ENCODE measurements at places on chromosomes 16 and 17.

GRCh38 chr16:89194340-89195311 is 5.7 kb downstream of the SLC22A31 start:
- DNase-seq, result no peak

GRCh38 chr16:73234496-73234895 is 186.6 kb upstream of the ZFHX3 start:
- no peak for DNase-seq

DNA sequence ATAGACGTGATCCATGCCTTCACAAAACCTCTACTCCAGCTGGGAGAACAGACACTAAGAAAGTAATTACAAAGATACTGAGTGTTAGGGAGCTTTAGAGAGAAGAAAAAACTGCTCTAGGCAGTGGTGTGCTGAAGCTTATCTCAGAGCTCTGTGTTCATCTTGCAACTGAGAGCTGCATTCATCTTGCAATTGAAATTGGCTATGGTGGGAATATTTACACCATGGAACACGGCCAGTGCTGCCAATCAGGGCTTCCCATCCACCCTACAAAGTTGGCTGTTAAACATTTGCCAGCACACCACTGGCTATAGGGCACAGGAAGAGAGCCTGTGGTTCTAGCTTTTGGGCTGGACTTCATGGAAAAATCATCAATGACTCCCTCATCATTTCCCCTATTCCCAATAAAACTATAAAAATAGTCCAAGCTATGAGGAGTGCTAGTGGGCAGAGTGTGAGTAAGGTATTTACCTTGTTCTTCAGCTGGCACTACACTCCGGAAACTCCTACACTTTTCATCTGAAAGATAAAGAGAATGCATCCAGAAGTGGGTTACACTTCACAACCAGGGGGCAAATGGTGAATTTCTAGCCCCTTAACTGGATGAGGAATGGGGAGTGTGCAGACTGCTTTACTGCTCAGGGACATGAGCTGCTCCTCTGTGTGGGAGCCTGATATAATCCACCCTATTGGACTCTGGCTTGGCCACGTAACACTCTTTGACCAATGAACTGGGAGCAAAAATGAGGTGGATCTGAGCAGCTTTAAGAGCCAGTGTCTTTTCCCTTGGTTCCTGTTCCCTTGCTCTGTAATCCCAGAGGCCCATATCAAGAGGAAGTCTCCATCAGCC is 11.6 kb downstream of the GSG1L2 start:
- no peak for DNase-seq

DNA sequence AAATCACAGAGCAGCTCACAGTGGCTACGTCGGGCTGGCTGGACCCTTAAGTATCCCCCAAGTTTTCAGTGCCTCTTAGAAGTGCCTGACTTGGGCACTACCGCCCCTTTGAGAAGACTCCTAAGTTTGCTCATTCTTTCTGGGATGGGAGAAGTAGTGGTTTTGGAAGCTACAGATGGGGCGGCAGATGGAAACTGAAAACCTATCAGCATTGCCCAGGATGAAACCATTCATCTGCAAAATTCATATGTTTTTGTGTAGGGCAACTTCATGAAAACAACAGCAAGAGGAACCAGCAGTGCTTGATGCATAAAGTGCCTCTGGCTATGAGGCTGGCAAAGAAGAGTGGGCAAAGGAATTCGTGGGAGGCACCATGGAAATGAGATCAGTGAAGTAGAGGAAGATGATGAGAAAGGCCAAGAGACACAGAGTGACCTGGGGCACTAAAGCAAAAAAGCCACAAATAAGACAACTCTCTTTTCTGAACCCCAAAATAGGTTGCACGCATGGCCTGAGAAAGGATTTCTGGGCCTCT is 277.1 kb downstream of the XYLT1 start:
- DNase-seq, result no peak

- no peak for DNase-seq
Observed at GRCh38 chr16:85557083-85557970, 55.8 kb upstream of the GSE1 start.

DNA sequence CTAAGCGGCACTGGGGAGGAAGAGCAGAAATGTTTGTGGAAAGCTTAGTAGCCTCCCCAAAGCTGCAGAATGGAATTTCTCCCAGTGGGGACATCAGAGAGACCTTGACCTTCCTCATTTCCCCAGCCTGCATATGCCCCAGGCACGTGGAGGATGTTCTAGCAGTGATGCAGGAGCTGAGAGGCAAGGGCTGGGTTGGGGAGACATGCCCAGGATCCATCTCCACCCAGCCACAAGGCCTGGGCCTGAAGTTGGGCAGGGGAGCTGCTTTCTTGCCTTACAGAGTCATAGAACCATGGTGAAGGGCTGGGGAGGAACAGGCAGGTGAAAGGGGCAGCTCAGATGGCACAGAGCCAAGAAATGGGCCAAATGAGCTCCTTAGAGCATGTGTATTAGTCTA is 104.0 kb downstream of the TMEM132E start:
- DNase-seq, result no peak

DNA sequence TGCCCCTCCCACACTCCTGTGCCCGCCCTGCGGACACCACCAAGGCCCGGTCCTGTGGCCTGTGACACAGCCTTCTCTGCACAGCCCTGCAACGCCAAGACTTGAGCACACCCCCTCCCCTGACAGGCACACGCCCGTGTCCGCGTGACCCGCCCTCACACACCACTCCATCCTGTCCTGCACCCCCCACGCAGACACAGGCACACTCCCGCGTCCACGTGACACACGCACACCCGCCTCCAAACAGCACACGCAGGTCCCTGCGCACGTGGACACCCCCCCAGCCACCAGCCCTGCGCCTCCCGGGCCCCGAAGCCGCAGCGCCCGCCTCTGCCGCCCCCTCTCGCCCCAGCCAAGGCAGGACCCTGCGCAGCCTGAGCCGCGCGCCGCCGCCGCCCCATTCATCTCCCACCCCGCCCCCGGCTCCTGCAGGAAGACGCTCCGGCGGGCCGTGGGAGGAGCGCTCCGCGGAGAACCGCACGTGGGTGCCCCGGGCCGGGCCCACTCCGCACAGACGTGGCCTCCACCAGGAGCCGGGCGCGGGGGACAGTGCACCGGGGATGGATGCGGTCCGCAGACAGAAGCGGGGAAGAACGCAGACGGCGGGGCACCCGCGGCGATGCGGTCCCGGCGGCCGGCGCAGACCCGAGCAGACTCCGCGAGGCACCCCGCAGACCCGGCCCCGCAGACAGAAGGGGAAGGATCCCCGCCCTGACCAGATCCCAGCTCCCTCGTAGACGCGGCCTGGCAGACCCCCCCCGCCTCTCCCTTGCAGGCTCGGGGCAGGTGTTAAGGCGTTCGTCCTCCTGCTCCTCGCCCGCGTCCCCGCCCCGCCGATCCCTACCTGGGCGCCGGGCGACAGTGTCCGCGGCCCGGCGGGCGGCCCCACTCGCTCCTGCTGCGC is 506 bp downstream of the CAMKK1 start:
- DNase-seq, result peak; percentile 78

Data from activated T-cell treated with anti-CD3 and anti-CD28 coated beads, Interleukin-2, amount 50 U/mL, for 1 hour (primary cell).